ENCODE measurements at places on chromosomes 3 and 15.

GRCh38 chr3:181076558-181076957, 87.0 kb upstream of the DNAJC19 start:
- no peak for DNase-seq

DNA sequence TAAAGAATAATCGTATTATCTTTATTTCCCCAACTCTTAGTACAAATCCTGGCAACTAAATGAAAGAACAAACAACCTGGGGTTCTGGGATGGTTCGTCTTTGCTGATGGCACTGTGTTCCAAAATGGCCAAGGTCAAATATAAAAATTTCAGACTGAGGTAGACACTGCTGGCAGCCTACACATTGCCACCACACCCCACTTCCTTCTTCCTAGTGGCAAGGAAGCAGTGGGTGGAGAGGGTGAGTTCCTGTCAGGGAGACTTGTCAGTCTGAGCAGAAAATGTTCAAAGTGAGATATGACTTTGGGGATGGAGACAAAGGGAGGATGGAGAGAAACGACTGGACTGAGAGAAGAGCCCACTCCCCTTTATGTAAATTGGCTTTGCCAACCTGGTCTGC, 69.6 kb downstream of the LMCD1 start:
- no peak for DNase-seq

DNA sequence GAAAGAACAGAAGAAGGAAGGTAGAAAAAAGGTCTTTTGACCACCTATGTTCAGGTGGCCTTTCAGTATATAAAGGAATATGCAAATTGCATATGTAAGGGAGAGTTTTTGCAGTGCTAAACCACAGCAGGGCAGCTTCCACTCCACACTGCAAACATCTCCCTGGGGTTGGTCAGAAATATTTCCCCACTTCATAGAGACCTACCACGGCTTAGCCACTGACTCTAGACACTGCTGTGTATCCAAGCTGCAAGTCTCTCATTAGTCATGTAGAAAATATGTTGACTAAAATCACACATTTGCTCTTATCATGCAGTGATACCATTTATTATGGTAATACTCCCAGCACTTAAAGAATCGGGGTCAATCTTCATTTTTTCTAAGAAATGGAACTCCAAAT, 214.9 kb upstream of the NR2F2 start:
- peak; percentile 75 for DNase-seq

GRCh38 chr15:90043530-90044010, 42.4 kb downstream of the ZNF710 start:
- no peak for DNase-seq
